ENCODE measurements at places on chromosomes 11 and 22. TPM values are rescaled to one million over a fixed set of nuclear protein-coding genes. Genes with fewer than 3 reads are reported as not detected.

DNA sequence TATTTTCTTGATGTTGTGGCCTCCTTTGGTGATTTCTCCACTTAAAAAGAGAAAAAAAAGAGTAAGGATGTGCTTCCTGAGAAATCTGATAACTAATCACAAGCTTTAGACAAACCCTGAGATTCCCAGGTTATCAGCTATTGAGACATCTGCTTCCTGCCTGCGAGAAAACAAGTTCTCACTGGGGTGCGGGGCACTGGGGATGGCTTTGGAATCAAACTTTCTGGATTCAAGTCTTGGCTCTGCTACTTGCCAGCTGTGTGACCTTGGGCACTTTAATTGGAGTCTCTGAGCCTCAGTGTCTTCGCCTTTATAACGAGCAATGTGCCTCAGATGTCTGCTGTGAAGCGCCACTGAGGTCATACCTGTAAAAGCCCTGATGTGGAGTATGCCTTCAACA, 152.5 kb upstream of the NAV2 start:
- no peak for DNase-seq

- no peak for DNase-seq
Observed at GRCh38 chr11:23127706-23128105, 267.4 kb upstream of the CCDC179 start.

DNA sequence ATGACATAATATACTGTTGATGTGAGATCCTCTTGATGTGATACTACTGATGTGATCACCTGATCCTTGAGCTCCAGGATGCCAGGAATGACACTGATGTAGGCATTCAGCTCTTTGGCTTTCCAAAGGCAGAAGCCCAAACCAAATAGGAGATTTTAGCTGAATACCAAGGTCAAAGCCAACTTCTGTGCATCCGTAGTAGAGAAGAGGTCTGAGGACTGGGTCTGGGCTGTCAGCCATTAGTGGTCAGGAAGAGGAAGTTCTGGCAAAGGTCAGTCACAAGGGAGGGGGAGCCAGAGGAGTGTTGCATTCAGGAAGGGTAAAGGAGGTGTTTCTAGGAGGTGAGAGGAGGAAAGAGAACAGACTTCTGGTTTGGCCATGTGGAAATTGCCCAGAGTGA, 53.4 kb upstream of the PARVG start:
- DNase-seq, result no peak

GRCh38 chr22:20536590-20537324, 29.3 kb downstream of the MED15 start:
- peak; percentile 77 for DNase-seq

DNA sequence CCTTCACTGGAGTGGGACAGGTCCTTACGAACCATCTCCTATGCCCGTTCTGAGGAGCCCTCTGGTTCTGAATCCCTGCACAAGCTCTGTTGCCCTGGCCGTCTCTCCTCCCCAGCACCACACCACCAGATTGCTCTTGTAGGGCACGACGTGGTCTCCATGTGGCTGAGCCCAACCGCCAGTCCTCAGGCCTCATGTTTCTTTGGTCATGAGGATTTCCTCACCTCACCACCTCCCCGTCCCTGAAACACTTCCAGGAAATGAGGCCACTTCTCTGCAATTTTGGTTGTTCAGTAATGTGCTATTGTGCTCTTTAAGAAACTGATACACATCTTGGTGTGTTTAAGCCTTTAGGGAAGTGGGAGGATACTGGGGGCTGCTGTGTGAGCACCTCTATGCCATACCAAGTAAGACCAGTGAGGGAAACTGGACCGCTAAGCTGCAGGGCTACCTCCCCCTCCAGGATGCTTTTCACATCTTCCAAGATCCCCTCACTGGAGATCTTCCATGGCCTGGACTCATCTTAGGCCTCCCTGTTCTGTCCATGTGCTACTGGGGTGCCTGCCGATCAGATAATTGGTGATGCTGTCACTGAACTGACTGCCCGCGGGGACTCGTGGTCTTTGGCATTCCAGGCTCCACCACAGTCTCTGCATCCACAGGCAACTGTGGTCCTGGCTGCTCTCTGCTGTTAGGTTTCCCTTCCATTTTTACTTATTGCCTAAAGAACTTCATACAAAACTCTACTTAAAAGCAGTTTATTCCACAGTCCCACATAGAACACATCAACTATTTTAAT, 21.9 kb downstream of the DRICH1 start:
- DNase-seq, result no peak

- no peak for DNase-seq
Observed at GRCh38 chr11:34480314-34480713, 33.3 kb downstream of the ELF5 start.

GRCh38 chr22:43562843-43563242, 151.0 kb downstream of the MPPED1 start:
- DNase-seq, result no peak

DNA sequence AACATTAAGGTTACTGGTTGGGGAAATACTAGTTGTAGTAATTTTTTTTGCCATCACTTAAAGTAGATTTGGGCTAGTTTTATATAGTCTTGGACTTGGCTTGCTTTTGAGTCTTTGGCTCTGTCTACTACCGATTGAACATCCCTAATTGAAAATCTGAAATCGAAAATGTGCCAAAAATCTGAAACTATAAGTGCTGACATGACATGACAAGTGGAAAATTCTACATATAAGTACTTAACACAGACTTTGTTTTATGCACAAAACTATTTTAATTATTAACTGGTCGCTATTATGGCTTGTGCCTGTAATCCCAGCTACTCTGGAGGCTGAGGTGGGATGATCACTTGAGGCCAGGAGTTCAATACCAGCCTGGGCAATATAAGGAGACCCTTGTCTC, 22.5 kb downstream of the RNF169 start:
- DNase-seq, result no peak

DNA sequence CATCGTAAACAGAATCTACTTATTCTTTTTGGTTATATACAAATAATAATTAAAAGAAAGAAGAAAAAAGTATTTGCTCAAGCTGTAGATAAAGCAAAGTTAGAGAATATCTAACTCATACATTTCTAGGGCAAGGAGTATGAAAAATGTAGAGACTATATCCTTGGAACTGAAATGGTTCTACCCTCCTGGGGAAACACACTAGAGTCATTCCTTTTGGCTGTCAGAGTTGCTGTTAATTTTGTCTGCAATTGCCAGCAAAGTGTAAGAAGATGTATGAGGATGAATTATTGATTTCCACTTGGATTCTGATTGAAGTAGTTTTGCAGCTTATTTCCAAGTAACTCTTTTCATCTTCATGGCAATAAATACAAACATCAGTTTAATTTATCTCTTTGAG, 69.1 kb downstream of the SLC17A6 start:
- DNase-seq, result no peak

DNA sequence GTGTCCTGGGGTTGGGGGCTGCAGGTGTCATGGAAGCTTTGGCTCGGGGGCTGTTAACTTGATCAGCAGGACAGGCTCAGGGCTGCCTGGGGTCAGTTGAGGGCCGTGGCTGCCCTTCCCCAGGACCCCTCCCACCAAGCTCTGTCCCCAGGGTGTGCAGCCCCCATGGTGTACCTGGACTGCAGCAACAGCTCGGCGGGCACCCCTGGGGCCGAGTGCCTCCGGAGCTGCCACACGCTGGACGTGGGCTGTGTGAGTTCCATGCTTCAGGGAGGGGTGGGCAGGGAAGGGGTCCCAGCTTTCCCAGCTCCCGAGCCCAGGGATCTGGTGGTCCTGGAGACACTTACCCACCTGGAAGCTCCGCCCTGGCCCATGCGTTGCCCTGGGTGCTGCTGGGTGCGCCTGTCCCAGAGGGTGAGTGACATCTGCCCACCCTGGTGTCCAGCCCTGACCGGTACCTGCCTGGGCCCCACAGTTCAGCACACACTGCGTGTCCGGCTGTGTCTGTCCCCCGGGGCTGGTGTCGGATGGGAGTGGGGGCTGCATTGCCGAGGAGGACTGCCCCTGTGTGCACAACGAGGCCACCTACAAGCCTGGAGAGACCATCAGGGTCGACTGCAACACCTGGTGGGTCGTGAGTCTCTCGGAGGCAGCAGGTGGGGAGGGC, 11.3 kb downstream of the MUC5B start:
- peak; percentile 18 for DNase-seq

DNA sequence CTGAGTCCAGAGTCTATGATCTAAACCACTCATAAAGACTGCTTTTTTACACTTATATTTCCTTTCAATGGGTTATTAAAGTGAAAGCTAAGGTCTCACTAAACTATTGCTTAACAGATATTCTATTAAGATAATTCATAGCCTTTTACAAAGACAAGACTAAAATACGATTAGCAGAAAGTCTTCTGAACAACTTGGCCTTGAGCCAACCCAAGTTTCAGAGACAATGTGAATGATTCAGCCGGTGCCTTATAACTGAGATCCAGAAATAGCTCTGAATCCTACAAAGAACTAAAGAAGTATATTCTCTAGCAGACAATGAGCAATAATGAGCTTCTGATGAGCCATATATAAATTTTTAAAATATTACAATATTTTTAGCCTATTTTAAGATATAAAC, 41.5 kb upstream of the CARD18 start:
- no peak for DNase-seq

DNA sequence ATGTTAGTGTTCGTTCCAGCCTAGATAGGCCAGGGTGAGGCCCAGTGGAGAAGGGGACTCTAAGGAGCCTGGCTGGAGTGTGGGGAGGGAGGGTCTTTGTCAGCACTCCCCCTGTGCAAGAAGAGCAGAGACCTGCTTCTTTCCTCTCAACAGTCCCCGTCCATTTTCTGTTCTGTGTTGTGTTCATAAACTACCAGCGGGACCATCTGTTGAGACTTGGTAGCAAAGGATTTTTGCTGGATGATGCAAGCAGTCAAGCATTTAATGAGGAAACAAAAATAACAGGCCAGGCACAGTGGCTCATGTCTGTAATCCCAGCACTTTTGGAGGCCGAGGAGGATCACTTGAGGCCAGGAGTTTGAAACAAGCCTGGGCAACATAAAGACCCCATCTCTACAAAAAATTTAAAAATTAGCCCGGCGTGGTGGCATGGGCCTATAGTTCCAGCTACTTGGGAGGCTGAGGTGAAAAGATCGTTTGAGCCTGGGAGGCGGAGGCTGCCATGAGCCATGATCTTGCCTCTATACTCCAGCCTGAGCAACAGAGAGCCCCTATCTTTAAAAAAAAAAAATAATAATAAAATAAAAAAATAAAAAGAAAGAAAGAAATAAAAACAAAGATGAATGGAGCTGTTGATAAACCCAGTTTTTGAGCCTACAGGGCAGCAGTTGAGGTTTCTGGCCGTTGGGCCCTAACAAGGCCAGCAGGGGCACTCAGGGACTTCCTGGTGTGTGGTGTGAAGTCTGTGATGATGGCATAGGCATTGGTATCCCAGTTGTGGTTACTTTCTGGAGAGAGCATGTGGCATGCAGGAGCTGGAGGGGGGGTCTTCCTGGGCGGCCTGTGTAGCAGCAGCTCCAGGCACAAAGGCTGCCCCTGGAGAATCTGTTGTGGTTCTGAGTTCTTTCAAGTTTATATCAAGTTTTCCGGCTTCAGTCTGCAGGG, 1.7 kb upstream of the TXNRD2 start:
- no peak for DNase-seq

GRCh38 chr11:23423104-23423503, 562.8 kb upstream of the CCDC179 start:
- DNase-seq, result no peak

DNA sequence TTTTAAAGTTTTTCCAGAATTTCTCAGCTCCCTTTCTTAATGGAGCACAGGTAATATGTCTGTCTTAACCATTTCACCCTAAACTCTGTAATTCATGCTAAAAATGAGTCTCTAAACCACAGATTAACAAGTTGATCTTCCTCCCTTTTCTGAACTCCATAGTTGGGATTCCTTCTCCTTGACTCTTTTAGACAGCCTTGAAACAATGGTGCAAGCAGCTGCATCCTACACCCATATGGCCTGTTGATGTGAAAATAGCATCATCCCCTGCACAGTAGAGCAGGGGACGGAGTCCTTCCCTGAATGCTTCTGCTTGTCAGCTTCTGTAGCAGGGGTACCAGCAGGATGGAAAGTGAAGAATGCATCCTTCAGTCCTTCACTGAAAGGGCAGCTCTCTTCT, 192.8 kb upstream of the SORL1-AS1 start:
- no peak for DNase-seq

DNA sequence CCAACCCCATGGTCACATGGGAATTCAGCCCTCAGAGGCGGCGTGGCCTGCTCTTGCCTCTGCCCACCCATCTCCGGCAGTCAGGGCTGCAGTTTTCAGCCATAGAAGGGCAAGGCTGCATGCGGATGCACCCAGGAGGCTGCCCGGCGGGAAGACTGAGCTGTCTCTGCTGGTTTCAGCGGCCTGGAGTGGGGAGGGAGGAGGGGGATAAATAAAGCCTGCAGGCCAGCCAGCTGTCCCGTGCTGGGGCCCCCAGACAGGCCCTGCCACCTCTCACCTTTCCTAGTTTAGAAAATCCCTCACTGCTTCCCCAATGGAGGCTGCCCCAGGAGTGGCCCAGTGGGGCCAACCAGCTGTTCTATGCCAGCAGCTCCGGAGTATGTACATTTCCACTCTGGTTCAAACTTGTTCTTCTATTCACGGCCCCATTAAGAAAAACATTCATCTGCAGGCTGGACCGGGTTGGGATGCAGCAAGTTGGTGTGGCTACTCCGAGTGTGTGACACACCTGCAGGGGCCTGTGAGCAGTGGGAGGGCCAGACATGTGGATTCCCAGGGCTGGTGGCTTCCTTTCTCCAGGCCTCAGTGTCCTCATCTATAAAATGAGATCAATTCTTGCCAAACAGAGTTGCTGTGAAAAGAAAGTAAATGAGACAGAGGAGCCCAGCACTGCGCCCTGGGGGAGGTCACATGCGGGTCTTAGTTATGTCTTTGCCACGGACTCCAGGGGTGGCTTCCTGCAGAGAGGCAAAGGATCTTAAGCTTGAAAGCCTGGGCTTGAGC, 5.0 kb downstream of the MICALL1 start:
- no peak for DNase-seq

- DNase-seq, result no peak
Observed at GRCh38 chr11:93728792-93729128, 12.5 kb downstream of the TAF1D start.

- no peak for DNase-seq
Observed at GRCh38 chr11:127651175-127651887, 650.8 kb upstream of the KIRREL3 start.

GRCh38 chr11:92955860-92956259, 13.6 kb upstream of the MTNR1B start:
- DNase-seq, result no peak

CDC42EP2 gene
- total RNA-seq, result 13.0 TPM

LAYN gene
- total RNA-seq, result 3.8 TPM

FOSL1 gene
- 0.32 TPM for total RNA-seq

YPEL1 gene
- total RNA-seq, result 3.2 TPM

NAGA gene
- 13.4 TPM for total RNA-seq

PKP3 gene
- total RNA-seq, result 0.84 TPM

MIOX gene
- not detected for total RNA-seq

C11orf24 gene
- total RNA-seq, result 23.9 TPM

IGF2 gene
- 88.2 TPM for total RNA-seq

UBTFL1 gene
- total RNA-seq, result not detected

CEP57 gene
- total RNA-seq, result 19.7 TPM

PDE3B gene
- total RNA-seq, result 5.6 TPM

BIK gene
- total RNA-seq, result not detected

KIRREL3 gene
- total RNA-seq, result 0.35 TPM

Data from left ventricle myocardium superior (tissue), 1 donor.